ENCODE measurements at places on chromosomes 16 and 17.

GRCh38 chr17:69230939-69231338 is 2.3 kb upstream of the ABCA10 start:
- no peak for DNase-seq

- no peak for DNase-seq
These were observed 199.9 kb downstream of the MAF start for GRCh38 chr16:79400462-79401149.

DNA sequence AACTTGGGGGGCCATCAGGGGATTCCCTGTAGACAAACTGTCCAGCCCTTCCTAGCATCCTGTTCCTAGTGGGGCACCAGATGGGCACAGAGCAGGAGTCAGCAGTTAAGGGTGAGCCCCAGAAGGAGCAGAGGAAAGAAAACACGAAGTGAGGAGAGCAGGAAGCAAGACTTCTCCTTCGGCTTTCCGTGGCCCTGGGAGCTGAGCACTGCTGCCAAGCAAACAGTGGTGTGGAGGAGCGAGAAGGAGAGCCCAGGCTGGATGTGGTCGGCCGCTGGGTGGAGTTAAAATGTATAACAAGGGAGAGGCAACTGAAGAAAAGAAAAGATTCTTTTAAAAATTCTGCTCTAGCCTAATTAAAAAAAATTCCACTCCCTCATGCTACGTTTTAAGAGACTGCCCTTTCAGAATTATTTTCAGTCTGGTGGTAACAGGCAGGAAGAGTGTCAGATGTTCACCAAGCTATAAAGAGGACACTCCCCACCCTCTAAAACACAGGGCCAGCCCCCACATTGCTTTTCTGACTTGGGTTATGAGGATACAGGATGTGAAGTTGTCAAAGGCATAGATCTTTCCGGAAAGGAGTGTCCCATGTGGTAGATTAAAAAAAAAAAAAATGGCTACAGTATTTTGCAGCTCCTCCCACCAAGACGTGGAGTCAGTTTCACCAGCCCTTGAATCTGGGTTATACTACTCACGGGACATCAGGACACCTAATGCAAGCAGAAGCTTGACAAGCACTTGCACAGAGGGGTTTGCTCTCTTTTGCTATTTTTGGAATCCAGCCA is 74.9 kb upstream of the ZFHX3 start:
- no peak for DNase-seq

DNA sequence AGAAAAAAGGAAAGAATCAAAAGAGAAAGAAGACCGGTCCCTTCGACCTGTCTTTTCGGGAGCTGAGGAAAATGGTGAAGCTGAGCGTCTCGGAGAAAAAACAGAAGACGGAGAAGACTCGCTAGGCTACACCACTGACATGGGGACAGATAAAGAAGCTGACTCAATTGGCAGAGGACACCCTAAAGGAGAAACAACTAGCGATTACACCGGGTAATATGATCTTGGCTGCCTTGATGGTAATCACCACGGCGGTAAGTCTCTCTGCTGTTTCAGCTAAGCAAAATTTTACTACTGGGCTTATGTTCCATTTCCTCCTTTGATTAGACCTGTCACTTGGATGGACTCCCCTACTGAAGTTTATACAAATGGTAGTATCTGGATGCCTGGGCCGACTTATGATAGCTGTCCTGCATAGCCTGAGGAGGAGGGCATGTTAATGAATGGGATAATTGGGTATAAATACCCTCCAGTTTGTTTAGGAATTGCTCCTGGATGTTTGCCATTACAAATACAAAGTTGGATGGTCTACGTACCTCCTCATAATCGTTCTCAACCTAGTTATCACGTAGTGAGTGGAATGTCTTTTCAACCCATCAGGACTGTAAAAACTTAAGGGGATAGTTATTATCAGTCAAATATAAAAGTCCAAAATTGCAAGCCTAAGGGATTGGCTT is 24.1 kb downstream of the ALOX15B start:
- DNase-seq, result no peak

GRCh38 chr16:11340710-11341109 is 4.5 kb upstream of the RMI2 start:
- no peak for DNase-seq

DNA sequence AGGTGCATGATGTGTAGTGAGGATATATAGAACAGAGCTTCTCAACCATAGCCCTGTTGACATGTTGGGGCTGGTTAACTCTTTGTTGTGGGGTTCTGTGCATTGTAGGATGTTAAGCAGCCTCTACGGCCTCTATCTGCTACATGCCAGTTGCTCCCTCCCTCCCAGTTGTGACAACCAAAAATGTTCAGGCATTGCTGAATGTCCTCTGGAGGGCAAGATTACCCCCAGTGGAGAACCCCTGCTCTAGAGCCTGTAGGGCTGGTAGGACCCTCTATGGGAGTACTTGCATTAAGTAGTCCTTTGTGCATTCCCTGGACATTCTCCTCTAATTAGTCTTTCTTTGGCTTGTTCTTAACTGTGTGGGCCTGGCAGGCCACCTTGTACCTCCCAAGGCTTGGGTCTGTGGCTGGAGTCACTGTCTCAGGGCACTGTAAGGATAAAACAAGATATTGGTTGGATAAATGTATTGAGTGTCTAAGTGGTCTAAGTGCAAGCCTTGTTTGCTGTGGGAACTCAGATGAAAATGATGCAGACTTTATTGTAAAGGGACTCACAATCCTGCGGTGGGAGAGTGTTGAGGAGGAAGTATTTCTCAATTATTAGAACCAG is 19.8 kb upstream of the MYO1D start:
- no peak for DNase-seq

- no peak for DNase-seq
These were observed 3.3 kb downstream of the TPSD1 start for GRCh38 chr16:1258906-1259759.

- no peak for DNase-seq
These were observed 10.2 kb downstream of the DPEP1 start for GRCh38 chr16:89623511-89624261.

GRCh38 chr17:78957128-78957527 is 22.6 kb downstream of the LGALS3BP start:
- no peak for DNase-seq

- DNase-seq, result no peak
These were observed 16.6 kb upstream of the PMFBP1 start for GRCh38 chr16:72188541-72188940.

DNA sequence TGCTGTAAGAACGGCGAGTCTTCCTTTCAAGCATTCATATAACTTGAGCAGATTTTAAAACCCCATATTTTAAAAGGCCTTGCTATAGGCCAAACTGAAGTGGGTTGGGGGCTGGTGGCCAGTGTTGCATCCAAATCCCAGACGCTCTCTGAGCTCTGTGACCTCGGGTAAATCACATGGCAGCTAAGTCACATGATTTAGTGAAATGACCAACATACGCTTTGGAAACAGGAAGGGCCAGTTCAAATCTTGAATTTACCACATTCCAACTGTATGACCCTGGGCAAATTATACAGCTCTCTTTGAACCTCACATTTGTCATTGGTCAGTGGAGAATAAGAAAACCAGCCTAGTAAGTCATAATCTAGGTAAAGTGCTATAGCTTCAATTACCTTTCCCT is 519.3 kb downstream of the HAPSTR1 start:
- no peak for DNase-seq

DNA sequence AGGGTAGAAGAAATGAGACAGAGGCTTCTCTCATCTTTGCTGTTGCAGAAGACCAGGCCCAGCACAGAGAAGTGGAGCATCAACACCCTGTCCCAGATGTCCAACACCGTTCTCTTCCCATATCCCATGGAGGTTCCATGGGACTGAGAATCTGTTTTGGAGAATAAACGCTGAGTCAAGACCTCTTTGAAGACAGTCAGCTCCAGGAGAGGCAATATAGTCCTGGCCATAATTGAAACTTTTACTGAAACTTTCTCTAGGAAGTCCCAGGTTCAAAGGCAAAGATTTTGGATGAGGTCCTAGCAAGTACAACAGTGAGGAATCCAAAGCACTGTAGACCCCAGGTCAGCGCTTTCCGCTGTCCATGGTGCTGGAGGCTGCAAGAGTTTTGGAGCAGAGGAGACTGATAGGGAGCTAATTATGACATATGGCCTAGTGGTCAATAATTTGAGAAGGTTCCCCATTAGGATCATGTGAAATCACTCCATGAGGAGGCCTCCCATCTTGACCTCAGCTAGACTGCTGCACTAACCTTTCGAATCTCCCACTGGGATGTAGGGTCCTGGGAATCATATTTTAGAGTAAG is 36.0 kb downstream of the OSBPL7 start:
- no peak for DNase-seq

DNA sequence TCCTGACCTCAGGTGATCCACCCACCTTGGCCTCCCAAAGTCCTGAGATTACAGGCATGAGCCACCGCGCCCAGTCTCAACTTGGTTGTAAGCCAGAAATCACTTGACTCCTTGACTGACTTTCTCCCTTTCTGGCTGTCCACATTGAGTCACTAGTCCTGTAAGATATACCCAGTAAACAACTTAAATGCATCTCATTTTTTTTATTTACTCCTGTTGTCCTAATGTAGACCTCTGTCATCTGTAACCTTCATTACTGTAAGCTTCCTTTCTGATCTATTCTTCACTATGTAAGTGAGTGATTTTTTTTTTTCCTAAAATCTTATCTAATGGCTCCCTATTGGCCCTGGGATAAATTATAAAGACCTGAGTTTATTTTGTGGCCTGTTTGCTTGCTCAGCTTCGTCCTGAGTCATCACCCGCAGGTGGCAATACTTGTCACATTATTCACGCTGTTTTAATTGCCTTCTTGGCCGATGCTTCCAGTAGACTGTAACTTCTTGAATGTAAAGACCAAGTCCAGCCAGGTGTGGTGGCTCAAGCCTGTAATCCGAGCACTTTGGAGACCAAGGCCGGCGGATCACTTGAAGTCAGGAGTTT is 41.0 kb downstream of the PAFAH1B1 start:
- no peak for DNase-seq

DNA sequence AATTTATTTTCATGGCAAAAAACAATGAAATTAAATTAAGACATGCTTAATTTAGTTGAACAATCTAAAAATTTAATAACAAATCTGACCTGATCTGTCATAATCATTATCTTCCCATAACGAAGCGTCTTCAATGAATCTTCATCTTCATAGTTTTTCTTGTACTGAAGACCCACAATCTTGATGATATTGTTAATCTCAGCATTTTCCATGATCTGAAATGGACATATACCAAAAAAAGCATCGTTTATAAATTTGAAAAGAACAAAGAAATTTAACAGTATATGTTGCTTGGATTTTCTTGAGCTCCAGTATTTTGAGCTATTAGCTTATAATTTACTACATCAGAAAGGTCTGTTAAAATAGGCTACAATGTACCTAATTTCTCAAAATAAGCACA is 10.2 kb downstream of the TOP2A start:
- no peak for DNase-seq

- DNase-seq, result no peak
These were observed 31.8 kb downstream of the NSMCE1 start for GRCh38 chr16:27236635-27237218.

DNA sequence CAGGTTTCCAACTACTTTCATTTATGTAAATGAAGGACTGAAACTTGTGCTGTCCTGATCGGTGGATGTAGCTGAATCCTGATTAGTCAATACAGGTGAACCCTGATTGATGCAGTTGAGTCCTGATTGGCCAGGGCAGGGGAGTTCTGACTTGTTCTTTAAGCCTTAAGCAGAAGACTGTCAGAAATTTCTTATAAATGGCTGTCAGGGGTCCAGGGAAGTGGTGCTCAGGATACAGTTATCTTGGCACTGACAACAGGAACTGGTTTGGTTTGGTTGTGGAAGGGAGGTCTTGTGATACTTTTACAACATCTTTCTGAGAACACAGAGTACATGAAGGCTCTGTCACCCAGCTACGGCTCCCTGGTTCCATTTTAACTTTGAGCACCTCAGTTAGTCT is 132.1 kb downstream of the KCNJ12 start:
- DNase-seq, result no peak

- no peak for DNase-seq
These were observed 15.5 kb downstream of the RMI2 start for GRCh38 chr16:11360641-11361373.

GRCh38 chr17:62966426-62967204 is 580 bp downstream of the TANC2 start:
- peak; percentile 13 for DNase-seq

- DNase-seq, result no peak
These were observed 17.5 kb upstream of the CMTM4 start for GRCh38 chr16:66714062-66714461.

DNA sequence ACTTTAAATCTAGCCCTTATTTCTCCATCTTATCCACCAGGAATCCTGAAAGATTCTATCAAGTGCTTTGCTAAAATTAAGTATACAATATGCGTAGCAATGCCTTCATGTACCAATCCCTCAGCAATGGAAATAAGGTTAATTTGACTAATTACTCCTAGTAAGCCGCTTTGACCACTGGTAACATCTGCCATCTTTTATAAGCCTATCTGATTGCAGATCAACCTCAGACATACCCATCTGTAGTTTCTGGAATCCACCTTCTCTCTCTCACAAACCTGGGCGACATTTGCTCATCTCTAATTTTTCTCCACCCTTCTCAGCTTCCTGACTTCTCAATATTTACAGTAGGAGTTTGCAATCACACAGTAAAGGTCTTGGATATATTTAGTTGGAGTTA is 138.8 kb upstream of the CRHR1 start:
- DNase-seq, result no peak

DNA sequence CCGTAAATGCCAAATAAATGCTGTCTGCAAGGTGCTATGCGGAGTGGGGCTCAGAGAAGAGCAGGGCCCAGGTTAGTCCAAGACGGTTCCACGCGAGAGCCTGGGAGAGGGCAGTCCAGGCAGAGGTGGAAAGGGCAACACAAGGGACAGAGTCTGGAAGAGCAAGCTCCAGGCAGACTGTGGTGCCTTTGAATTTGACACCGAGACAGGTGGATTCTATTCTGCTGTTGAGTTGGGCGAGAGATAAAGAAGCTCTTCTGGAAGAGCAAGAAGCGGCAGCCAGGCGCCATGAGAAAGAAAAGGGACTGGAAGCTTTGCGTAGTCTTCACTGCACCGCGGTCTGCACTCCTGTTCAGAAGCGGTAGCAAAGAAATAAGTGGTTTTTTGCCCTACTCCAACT is 55.6 kb downstream of the CYTH1 start:
- no peak for DNase-seq

DNA sequence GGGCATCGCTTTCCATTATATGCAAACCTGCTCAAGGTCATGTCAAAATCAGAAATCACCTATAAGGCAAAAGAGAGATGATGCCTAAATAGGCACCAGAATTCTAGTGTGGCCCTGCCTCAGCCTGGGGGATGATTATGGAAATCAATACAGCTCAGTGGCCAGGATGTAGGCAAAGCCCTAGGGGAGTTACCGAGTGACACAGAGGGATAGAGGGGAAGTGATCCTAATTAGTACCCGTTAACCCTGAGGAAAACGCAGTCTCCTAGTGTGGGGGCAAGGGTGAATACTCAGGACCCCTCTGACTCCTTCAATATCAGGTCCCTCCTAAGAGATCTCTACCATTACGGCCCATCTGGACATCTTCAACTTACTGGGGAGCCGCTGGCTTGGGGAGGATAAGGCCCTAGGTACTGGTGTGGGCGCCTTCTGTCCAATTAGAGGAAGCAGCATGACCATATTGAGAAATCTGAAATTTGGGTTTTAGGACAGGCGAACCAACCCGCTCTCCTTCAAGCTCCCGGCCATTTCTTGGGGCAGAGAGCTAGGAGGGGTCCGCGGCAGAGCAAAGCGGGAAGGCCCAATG is 725 bp downstream of the NT5C3B start:
- no peak for DNase-seq

Measured in GM19239 (cell line).